ENCODE measurements at places on chromosomes 1 and 21.

GRCh38 chr1:8533907-8534306 is 216.0 kb downstream of the SLC45A1 start:
- no peak for DNase-seq

DNA sequence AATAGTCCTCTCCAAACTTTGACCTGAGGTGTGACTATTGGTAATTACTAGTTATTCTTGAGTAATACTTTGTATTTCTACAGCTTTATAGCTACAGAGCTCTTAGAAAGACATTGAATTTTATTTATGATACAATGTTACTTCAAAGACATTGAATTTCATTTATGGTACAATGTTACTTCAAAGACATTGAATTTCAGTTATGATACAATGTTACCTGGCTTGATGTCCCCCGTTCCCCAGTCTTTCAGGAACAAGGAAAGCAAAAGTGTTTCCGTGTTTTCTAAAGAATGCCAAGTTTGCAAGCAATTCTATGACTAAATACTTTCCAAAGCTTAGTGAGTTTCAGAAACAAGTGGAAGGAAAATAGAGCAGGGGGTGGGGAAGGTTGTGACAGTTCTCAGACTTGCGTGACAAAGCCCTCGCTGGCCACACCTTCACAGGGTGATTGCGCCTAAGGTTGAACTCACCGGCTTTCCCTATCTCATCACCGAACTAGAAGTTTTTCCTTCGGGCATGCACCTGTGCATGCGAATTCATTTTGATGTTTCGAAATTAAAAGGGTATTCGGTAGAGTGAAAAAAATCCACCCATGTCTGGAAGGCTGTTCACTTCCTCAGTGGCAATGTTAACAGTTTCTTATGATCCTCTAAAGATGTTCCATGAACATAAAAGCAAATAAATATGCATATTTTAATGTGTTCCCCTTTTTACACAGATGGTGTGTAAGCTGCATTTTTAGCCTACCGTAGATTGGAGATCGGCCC is 909 bp upstream of the PAXBP1 start:
- DNase-seq: no peak

DNA sequence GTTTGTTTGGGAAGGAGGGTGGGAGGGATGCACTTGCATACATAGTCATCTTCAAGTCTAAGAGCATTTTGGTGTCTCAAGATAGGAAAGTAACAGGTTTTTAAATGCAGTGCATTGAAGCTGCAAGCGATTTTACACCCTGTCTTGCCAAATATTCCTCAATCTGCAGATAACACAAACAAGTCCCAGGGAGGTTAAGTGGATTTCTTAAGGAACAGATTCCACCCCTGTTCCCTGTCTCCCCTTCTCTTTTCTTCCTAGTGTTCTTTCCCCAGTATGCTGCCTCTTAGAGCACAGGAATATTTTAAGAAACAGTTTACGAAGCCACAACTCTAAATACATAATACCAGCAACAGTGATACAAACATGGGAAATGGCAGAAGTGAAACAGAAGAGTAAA is 389.9 kb downstream of the PLPP3 start:
- DNase-seq: no peak

GRCh38 chr1:156667968-156668709 is 9.1 kb downstream of the NES start:
- DNase-seq: no peak

DNA sequence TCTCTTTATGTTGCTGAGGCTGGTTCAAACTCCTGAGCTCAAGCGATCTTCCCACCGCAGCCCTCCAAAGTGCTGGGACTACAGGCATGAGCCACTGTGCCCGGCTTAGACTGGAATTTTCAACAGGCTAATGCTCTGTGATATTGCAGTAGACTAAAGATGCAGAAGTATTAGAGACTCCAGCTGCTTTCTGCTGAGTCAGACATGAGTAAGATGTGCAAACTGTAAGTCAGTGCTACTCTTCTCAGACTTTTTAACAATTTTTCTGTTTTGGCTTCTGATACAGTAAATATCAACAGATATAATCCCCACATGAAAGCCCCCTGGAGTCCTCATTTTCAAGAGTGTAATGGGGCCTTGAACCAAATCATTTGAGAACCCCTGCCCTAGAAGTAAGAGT is 29.3 kb upstream of the NLRP3 start:
- no peak for DNase-seq

GRCh38 chr1:53375440-53375839 is 47.6 kb upstream of the LRP8 start:
- DNase-seq: no peak

DNA sequence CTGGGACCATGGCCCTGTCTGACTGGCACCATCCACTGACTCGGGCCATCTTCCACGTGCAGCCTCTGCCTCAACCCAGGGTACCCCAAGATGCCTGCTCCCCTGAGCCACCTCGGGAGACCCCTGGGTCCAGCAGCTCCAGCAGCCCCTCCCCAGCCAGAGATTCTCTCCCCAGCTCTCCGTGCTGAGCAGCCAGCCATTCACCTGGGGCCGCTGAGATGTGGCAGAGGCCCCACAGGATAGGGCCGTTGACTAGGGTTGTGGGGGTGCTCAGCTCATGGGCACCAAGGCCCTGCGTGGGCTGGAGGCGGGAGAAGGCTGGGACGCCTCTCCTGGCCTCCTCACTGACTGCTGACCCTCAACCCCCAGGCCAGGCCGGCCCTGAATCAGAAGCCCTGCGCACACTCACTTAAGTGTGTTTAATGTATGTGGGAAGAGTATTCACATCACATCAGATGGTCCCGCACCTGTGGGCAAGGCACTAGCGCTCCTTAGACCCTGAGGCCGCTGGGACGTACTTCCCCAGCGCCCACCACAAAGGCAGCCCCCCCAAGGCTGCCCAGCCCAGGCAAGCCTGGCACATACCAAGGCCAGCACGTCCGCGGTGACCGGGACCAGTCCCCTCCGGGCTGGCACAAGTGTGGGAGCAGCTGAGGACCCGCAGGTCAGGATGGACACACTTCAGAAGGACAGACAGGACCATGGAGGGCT is 27.8 kb downstream of the SLC19A1 start:
- no peak for DNase-seq

DNA sequence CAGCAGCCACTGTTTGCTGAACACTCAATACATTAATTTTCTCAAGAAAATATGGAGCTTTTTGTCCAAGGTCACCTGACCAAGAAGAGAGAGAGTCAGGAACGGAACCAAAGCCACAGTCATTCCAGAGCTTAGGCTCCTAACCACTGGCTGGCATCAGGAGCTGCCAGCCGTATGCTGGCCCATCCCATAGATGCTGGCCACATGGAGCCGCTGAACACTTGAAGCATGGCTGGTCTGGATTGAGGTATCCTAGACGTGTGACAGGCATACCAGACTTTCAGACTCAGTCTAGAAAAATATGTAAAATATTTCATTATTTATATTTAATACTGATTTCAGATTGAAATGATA is 458.7 kb downstream of the MATN1 start:
- DNase-seq: no peak
